Activated CD4-positive, alpha-beta T cell treated with anti-CD3 and anti-CD28 coated beads for 4 hours (primary cell): ENCODE measurements at places on chromosomes 12 and 14.

DNA sequence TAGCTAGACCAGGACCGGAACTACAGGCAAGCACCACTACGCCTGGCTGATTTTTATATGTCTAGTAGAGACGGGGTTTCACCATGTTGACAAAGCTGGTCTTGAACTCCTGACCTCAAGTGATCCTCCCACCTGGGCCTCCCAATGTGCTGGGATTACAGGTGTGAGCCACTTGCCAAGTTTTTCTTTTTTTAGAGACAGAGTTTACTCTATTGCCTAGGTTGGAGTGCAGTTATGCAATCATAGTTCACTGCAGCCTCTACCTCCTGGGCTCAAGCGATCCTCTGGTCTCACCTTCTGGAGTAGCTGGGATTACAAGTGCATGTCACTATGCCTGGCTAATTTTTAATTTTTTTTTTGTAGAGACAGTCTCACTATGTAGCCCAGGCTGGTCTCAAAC is 201.5 kb upstream of the TBX3 start:
- no peak for DNase-seq

GRCh38 chr14:105866841-105867321 is 340.5 kb downstream of the TMEM121 start:
- no peak for DNase-seq

DNA sequence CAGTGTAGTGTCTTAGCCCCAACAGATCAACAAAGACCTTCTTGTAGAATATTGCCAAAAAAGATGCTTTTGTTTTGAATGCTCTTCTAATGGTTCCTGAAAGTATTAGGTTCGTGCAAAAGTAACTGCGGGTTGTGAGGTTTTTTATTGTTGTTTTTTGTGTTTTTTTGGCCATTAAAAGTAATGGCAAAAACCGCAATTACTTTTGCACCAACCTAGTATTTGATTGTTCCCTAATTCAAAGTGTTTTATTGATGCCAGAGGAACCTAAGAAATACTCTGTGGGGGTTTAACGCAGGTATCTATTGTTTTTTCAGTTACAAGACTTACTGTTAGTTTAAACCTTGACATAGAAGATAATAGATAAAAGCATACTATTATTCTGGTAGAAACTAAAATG is 150.8 kb upstream of the DAAM1 start:
- DNase-seq: no peak

DNA sequence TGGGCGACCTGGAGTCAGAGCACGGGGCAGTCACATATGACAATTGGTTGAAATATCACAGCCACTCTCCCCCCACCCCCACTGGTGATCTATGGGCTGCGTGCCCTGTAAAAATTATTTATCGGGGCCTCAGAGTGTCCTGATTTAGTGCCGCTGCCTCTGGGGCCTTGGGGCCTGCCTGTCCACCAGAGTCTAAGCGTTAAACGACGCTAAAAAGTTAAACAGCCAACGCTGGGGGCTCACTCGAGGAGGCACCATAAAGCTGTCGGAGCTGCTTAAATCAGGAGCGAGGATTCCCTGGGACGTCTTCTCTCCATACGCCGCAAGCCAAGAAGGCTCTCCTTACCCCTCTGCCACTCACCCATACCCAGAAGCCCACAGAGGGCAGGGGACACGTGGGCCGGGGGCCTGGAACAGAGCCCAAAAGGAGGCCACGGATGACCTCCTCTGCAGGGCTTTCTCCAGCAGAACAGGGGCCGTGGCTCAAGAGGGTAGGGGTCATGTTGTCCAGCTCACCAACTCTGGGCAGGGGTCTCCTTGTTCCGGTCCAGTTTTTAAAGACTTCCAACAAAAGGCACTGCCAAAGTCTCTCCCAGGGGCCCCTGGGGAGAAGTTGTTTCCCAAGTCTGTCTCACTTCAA is 42.2 kb downstream of the SMUG1 start:
- DNase-seq: no peak

- no peak for DNase-seq
Observed at GRCh38 chr12:94434171-94434570, 25.5 kb downstream of the CEP83 start.

GRCh38 chr14:75422169-75422568 is 5.7 kb upstream of the JDP2 start:
- DNase-seq: no peak

- DNase-seq: no peak
Observed at GRCh38 chr14:104344818-104345620, 206.6 kb downstream of the KIF26A start.
